ENCODE measurements at places on chromosomes 16 and 17.

DNA sequence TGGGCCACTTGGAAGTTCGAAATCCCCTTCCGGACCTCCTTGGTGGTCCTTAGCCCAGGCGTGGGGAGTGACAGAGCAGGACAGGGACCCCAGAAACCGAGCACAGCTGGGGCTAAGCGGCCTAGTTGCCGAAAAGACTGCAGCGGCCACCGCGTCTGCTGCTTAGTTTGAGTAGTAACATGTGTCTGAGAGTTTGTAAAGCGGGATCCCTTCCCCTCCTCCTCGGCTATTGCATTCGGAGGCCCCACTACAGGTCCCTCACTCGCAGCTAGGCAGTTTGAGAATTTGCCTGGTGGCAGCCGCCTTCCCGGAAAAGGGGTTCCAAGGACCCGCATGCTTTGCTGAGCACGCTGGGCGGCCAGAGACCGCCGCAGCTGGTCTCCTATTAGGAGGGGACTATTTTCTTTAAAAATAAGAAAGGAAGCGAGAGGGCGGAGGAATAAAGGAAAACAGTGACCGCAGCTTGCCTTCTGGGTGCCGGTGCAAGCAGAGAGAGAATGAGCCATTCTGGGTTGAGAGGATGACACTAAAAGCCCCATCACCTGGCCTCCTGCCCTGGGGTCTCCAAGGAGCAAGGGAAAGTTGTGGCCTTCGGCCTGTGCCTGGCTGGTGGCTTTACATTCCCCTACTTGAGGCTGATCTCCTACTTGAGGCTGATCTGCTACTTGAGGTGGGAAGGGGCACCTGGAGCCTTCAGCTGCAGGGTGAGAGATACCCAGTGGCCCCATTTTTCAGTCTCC, 1.1 kb upstream of the HOXB5 start:
- DNase-seq, result no peak

- DNase-seq, result no peak
Observed at GRCh38 chr17:66715745-66716156, 119.2 kb upstream of the CACNG5 start.

DNA sequence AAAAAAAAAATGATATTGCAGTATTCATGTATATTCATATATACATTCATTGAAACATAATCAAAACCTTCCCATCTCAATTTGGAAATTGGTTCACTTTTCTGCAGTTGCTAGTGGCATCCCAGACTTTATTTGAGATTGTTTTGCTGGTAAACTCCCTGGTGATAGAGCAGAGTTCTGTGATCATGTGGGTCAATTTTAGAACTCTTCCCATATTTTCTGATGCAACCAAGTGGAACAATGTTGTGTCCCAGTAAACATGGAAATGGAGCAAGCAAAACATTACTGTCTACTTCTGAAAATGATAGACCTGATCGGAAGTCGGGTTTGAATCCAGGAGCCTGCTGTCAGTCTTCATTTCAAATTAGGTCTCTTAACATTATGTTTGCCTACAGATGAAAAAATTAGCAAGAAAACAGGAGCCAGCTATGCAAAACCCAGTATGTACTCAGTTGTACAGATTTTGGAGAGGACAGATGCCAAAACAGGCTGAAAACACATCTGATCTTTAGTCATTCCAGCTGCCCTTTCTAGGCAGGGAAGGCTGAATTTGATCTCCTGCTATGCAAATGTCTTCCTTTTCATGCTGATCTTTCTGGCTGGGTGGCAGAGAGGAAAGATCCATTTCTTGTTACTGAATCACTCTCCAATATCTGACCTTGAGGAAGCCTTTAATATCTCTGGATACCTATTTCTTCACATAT, 786.6 kb upstream of the SOX9 start:
- no peak for DNase-seq

DNA sequence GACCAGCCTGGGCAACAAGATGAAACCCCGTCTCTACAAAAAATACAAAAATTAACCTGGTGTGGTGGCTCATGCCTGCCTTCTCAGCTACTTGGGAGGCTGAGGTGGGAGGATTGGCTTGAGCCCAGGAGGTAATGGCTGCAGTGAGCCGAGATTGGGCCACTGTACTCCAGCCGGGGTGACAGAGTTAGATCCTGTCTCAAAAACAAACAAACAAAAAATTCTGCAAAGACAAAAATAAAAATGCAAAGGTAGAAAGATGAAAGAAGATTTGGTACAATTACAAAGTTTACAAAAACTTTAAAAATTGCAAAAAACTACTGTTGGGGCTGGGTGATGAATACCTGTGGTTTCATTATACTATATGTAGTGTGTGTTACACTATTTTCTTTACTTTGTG, 5.5 kb upstream of the CDH1 start:
- no peak for DNase-seq

- no peak for DNase-seq
Observed at GRCh38 chr16:21982108-21982507, 18.8 kb downstream of the PDZD9 start.

- DNase-seq, result no peak
Observed at GRCh38 chr16:2686912-2687507, 4.7 kb downstream of the KCTD5 start.

GRCh38 chr16:4937782-4938682, 1.1 kb upstream of the PPL start:
- DNase-seq, result no peak

DNA sequence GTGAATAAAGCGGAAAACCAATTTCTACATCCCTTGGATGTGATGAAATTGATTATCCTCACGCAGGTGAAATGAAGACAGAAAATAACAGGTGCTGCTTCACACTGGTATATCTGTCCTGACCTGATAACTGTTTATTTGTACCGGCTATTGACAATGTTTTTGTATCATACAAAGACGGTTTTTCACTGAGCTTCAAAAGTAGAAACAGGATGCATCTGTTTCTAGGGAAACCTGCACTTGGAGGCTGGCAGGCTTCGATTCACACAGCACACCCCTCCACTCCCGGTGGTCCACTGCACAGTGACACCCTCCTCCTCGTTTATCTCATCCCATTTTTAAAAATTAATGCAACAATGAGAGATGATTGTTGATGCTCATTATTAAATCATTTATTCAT, 104.5 kb downstream of the CPPED1 start:
- no peak for DNase-seq

DNA sequence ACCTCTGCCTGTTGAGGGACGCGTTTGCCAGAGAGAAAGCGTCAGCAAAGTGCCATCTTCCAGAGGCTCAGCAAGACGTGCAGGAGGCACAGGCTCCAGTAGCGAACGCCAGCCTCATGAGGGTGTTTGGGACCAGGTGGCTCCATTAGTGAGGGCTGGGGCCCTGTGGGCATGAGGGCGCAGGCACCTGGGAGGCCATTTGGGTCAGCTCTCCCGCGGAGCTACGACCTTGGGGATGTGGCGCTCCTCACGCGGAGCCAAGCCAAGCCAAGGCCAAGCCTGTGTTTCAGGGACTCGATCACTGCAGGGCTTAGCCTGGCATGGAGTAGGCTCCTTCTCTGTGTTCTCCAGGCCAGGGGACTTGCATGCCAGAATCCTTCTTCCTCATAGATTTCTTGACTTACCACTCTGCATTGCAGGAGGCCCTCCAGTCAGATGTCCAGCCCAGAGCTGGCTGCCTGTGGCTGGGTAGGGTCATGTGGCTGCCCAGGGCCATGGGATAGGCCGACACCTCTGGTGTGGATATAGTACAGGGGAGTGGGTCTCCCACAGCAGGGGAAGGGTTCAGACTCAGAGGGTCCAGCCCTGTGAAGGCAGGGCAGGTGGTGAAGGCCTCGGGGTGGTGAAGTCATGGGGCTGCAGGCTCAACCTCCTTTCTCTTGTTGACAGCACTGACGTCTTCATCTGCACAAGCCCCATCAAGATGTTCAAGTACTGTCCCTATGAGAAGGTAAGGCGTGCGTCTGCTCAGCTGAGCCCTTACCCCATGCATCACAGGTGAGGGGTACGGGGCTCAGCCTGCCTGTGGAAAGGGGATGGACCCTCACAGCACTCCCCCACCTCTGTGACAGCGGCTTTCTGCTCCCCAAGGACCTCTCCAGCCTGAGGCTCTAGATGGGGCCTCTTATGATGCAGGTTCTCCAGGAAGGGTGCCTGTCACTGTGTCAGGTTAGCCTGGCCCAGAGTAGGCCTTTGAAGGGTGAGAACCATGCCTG, 19.6 kb downstream of the NT5M start:
- DNase-seq, result no peak

GRCh38 chr17:16346721-16347271, 6.5 kb downstream of the CENPV start:
- no peak for DNase-seq

DNA sequence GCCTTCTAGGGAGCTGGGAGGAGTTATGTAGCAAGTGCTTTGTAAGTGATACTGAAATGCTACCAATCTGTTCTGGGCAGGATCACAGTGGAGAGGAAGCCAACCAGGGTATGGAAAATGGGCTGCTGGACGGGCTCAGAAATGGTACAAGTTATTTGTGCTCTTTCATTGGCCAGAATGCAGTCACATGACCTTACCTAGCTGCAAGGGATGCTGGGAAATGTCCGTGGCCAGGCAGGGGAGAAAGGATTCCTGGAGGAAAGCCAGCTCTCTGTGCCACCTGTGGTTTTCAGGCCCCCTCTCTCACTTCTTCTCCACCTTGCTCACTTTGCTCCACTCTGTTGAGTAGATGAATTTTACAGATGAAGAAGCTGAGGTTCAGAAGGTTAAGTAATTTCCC, 4.8 kb downstream of the EEF2K start:
- DNase-seq, result no peak

DNA sequence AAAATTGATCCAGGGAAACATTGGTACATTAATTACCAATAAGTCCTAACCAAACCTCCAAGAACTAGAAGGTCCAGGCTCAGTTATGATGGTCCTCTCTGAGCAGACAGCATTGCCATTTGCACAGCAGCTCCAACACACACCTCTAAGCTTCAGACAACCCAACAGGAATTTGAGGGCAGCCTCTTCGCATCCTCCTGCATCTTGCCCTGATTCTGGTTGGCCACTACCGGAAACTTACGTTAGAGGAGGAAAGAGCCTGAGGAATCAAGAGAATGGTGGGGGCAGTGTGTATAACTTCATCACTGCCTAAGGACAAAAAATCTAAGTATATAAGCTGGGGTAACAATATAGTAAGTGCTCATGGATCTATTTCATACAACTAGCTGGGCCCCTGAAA, 15.7 kb downstream of the FAM117A start:
- no peak for DNase-seq

GRCh38 chr16:14399378-14400284, 230.4 kb downstream of the PARN start:
- no peak for DNase-seq

DNA sequence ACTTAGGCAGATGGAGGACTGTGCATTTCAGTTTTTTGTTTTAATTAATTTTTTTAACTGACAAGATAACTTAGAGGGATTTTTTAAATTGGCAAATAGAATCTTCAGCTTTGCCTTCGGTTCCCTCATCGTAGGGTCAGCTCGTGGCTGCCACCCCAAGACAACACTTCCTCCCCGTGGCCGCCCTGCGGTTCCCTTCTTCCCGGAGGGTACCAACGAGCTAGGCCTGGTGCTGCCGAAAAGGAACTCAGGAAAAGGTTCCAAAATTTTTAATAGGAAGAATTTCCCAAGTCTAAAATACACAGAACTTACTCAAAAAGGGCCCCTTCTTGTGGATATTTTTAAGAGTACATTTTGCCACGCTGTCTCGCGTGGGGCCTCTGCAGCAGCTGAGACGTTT, 210.4 kb upstream of the CHMP6 start:
- no peak for DNase-seq

DNA sequence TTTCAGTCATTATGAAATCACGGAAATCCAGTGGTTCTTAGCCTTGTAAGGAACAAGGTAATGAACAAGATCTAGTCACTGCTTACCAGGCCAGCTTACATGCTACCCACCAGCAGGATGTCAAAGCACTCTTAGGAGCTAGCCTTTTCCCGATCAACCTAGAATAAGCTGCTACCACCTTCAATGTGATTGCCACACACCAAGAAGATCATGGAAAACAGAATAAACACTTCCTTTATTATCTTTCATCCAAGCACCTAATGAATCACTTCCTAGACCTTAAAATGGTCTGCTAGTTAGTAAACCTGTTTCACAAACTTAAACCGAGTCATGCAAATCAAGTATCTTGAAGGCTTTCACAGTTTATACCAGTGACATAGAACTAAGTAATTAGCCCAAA, 5.0 kb downstream of the BBS2 start:
- no peak for DNase-seq

DNA sequence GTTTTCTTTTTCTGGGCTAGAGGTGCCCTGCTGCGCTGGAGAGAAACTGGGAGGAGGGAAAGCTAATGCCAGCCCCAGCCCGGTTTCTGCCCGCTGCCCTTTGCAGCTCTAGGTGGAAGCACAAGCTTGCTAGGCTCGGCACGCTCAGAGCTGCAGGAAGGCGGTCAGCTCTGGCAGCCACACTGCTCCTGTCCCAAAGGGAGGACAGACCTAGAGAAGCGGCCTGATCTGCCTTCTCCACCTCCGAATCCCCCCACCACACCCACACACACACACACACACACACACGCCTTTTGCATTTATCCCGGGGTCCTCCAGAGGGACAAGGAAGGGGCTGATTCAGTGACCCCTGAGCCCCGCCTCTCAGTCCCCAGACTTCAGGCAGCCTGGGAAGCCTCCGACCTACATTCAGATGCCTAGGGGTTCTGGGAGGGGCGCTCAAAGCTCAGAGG, 418.1 kb downstream of the SOX9 start:
- no peak for DNase-seq

- DNase-seq, result no peak
Observed at GRCh38 chr17:29136998-29137730, 43.0 kb downstream of the MYO18A start.

DNA sequence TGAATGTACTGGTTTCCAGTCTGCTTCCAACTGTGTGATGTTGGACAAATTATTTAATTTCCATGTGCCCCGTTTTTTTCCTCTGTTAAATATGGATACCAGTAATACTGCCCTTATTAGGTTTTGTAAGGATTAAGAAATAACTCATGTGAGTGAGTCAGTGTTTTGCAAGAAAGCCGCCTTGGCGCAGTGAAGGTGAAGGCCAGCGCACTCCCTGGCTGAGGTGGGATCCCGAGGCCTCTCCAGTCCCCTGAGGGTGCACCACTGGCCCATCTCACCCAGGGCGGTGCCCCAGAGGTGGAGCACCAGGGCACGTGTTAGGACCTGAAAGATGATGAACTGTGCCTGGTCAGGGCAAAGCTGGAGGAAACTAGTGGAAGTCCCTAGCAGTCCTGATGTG, 43.5 kb downstream of the PHKB start:
- DNase-seq, result no peak
